ENCODE measurements at places on chromosomes 5 and 9.

DNA sequence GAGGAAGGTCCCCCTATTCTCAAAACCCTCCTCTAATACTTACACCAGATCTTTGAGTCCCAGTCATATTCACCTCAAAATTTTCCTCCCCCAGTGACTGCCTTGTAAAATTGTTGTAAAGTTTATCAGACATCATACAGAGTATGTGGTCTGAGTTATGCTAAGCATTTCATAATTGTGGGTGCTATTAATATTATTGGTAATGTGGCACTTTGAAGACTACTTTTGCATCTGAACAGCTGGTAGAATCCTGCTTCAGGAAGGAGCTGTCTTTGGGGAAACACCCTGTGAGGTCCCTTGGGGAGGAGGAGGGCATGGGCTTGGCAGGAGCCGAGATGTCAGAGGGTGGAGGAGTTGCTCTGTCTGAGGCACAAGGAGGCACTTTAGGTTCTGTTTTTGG, 164.9 kb upstream of the ZNF618 start:
- DNase-seq, result no peak

DNA sequence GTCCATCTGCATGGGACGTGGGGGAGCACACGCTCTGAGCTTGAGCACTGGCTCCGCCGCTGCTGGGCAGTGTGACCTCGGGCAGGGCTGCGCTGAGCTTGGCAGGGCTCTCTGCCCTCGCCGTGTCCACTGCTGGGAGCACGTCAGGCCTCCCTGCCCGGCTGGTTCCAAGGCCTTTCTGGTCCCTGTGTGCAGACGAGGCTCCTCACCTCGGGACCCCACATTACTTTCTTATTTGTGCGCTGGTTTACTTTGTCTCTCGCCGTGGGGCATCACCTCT, 43.9 kb downstream of the RXRA start:
- DNase-seq, result no peak

- DNase-seq, result no peak
These were observed 82.8 kb downstream of the SLC1A3 start for GRCh38 chr5:36689225-36689624.

GRCh38 chr9:79667817-79668436, 96.2 kb downstream of the TLE4 start:
- DNase-seq, result no peak

DNA sequence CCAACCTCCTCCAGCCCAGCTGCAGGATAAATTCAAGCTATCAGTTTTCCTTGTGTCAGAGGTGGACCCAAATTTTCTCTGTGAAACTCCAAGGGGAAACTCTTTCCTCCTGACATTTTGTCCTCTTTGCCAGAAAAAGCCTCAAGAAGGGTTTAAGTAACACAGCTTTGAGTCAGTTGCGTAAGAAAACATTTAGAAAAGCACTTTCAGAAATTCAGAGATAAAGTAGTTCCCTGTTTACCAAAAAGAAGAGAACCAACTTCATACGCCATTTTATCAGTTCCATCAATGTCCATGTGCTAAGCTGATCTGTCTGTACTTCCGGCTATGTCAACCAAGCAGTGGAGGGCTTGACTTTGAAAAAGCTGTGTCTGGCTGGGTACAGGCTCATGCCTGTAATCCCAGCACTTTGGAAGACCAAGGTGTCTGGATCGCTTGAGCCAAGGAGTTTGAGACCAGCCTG, 19.9 kb upstream of the SUSD1 start:
- DNase-seq, result no peak

- no peak for DNase-seq
These were observed 1522.9 kb upstream of the WWC1 start for GRCh38 chr5:166768536-166768935.

GRCh38 chr9:88197781-88198340, 59.6 kb upstream of the SPATA31C2 start:
- DNase-seq, result no peak

DNA sequence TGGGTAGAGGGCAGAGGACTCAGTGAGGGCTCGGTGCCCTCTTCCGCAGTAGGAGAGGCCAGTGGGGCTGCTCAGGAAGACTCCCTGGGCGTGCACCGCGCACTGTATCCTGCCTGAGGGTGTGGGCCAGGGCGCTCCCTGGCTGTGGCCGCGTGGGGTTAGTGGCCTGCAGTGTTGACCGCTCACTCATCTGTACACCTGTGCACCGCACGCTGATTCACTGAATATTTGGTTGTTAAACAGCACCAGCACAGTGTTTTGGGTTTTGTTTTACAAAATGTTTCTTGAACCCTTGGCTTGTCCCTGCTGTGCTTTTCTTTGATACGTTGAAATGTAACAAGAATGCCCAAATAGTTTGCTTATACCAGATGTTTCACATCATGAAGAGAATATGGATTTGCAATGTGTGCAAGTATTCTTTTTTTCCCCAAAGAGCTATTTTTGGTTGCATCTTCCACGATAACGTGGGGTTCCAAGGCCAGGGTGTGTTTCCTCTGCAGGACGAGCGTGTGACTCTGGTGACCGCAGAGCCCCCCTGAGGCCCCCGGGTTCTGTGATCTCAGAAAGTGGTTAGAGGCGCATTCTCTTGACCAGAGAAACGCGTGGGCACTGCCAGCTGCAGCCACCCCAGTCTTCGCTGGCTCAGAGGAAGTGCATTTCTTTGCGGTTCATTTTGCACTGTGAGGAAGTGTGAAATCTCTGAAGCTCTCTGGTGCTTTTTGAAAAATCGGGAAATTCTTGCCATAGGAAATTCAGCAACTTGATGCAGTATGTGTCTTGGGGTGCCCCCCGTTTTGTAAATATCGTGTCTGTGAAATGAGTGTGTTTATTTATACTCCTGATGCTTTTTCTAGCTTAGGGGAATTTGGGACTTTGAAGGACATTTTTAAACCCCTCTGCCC, 46.9 kb downstream of the AHRR start:
- DNase-seq, result no peak

- DNase-seq, result no peak
These were observed 41.3 kb upstream of the GARNL3 start for GRCh38 chr9:127223266-127223665.

- peak; percentile 54 for DNase-seq
These were observed 30.4 kb downstream of the CAMK4 start for GRCh38 chr5:111254613-111255012.

Data from T follicular helper cell (primary cell).